ENCODE measurements at places on chromosomes 2 and 18.

DNA sequence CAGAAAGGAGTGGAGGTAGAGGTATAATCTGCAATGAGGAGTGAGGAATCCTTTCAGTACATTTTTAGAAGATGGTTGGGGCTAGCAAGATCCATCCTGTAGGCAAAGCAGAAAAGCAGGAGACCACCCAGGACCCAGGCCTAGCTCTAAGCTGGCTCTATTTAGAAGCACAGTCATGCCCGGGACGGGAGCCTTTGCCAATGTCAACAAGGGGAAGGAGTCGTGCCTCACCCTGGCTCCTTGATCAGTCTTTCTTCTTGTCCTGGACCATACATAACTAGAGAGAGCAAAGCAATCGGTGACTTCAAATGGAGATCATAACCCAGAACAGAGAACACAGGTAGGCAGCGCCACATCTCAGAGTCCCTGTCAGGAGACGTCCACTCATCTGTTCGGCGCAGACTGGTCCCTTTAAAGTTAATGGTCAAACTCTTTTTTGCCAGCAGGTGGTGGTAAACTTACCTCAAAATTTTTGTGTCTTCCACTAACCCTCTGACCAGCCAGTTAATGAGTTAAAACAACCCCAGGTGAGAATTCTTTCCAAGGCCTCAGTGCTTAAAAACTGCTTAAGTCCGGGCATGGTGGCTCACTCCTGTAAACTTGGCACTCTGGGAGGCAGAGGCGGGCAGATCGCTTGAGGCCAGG, 8.0 kb downstream of the MC5R start:
- DNase-seq, result no peak

DNA sequence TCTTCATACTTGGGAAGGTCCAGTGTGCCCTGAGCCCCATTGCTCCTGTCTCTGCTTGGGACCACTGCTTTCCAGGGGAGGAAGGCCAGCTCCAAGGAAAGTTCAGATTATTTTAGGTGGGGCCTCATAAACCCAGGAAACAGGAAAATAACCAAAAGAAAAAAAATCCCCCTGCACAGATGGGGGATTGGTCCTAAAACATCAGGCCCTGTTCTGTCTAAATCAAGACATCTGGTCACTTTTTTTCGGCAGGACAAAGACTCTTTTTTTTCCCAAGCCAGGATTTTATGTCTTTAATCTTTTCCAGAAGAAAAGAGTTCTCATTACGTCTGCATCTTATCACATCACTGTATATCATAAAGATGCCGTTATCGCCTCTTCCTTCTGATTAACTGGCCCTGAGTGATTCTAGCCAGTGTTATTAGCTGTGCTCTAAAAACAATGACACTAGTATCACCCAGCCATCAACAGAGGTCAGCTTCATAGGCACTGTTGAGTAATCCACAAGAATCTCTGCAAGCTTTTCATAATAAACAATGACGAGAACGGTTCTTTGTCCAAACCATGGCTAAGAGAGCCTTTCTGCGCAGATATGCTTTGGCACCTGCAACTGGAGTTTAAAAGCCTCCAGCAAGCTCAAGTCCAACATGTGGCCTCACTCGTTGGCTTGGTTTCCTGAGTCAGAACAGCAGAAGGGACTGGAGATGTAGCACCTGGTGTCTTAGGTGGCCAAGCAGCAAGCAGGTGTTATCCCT, 138.2 kb downstream of the VAPA start:
- no peak for DNase-seq

- DNase-seq, result no peak
Measured at GRCh38 chr2:129957891-129958290, 21.6 kb upstream of the RAB6C start.

- no peak for DNase-seq
Measured at GRCh38 chr2:119730671-119731177, 29.0 kb upstream of the PTPN4 start.

- no peak for DNase-seq
Measured at GRCh38 chr2:238424313-238424700, 2.4 kb upstream of the ASB1 start.

DNA sequence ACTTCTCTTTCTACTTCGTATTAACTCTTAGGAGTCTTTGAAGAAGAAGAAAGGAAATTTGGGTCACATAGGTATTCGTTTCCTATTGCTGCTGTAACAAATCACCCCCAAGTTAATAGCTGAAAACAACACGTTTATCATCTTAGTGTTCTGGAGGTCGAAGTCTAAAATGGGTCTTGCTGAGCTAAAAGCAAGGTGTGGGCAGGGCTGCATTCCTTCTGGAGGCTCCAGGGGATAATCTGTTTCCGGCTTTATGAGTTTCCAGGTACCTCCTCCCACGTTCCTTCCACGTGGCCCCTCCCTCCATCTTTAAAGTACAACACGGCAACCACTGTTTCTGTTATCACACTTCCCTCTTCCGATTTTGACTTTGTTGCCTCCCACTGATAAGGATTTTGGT, 233.5 kb upstream of the RBBP8 start:
- no peak for DNase-seq

- DNase-seq, result no peak
Measured at GRCh38 chr2:134212746-134213145, 41.1 kb upstream of the MGAT5 start.

GRCh38 chr18:43648002-43648401, 370.7 kb upstream of the SYT4 start:
- no peak for DNase-seq

- no peak for DNase-seq
Measured at GRCh38 chr18:22113144-22113844, 56.1 kb upstream of the GATA6 start.

GRCh38 chr2:62765619-62766376, 60.3 kb downstream of the EHBP1 start:
- DNase-seq, result no peak

GRCh38 chr2:169673921-169674320, 20.3 kb downstream of the CFAP210 start:
- no peak for DNase-seq

GRCh38 chr2:24919037-24919505, 966 bp downstream of the ADCY3 start:
- DNase-seq, result peak; percentile 26

GRCh38 chr2:239697399-239698164, 296.8 kb upstream of the HDAC4 start:
- no peak for DNase-seq

DNA sequence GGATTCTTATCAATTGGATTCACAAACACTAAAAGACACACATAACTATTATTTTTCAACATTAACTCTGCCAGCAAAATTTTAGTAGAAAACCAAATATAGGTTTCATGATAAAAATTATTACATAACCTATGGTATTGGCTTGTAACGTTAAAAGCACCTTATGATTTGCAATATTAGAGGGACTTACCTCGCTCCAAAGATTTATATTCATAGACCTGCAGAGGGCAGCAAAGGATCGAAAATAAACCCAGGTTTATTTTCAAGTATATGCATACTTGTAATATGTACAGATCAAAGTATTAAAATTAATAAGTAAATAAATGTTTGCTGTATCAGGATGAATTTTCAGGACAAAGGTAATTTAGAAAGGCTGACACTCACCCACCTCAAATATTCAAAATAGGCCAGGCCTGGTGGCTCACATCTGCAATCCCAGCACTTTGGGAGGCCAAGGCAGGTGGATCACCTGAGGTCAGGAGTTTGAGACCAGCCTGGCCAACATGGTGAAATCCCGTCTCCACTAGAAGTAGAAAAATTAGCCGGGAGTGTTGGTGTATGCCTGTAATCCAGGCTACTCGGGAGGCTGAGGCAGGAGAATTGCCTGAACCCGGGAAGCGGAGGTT, 45.3 kb downstream of the LRPPRC start:
- no peak for DNase-seq

All from GM18507 (cell line).